ENCODE measurements at places on chromosomes 7 and 10.

GRCh38 chr10:125120053-125120710, 40.2 kb downstream of the CTBP2 start:
- DNase-seq = no peak

DNA sequence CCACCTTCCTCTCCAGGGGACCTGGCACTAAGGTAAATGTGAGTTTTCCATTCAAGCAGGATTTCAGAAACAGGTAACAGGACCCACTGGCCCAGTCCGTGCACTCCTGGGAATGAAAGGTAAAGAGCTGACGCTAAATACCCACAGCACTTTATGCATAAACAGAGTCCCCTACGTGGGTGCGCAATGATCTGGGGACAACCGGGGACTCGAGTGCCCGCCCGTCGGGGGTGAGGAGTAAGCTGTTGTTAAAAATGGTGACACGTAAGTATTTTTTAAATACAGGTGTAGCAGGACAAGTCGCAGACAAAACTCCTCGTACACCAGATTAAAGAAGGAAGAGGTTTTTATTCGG, 47.2 kb upstream of the PPP2R2D start:
- DNase-seq = no peak

DNA sequence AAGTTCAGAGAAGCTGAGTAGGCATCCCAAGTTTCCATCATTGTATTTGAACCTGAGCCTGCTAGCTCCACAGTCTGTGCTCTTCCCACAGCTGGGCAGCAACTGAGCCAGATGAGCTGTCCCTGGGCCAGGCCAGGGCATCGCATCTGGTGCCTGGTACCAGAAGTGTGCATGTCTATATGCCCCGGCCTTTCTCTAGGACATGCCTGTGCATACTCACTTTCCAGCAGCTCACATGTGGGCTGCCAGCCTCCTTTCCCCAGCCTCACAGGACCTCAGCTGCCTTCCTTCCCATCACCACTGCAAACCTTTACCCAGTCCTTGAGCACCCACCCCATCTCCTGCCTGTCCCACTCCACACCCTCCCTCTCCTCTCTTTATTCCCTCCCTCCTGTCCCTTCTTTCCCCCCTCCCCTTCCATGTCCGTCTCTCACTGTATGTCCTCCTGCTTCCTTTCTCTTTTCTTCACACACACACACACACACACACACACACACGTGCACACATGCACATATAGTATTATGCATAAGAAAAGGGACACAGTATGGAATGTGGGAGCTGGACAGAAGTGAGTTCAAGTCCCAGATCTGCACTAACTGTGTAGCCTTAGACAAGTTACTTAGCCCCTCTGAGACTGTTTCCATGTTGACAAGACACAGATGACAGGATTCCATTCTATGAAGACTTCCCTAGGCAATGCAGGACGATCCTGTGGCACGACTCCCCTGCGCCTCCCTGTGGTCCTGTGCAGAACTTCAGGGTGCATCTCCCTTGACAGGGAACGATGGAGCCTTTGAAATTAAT, 10.9 kb downstream of the CDHR1 start:
- DNase-seq = peak; percentile 46

- DNase-seq = no peak
These were observed 17.1 kb upstream of the GTPBP4 start for GRCh38 chr10:971150-971542.

- peak; percentile 24 for DNase-seq
These were observed 70.9 kb upstream of the CCDC71L start for GRCh38 chr7:106731646-106732444.

DNA sequence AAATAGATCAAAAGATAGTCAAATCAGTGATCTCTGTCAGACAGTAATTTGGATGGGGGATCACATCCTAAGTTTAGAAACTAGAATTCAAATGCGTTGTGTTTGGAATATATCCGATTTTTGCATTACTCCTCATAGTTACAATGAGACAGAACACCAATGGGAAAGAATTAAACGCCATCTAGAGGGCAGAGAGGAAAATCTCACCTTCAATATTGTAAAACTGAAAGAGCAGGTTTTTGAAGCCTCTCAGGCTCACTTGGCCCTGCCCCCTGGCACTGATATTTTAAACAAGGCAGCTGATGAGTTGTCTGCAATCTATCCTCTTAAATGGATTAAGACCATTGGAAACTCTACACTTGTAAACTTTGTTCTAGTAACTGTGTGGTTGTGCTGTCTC, 17.7 kb downstream of the FRG2B start:
- peak; percentile 2 for DNase-seq

- DNase-seq = no peak
These were observed 93.4 kb downstream of the ZNF33B start for GRCh38 chr10:42544945-42545344.

- DNase-seq = no peak
These were observed 66.5 kb downstream of the ASB13 start for GRCh38 chr10:5599613-5600520.

DNA sequence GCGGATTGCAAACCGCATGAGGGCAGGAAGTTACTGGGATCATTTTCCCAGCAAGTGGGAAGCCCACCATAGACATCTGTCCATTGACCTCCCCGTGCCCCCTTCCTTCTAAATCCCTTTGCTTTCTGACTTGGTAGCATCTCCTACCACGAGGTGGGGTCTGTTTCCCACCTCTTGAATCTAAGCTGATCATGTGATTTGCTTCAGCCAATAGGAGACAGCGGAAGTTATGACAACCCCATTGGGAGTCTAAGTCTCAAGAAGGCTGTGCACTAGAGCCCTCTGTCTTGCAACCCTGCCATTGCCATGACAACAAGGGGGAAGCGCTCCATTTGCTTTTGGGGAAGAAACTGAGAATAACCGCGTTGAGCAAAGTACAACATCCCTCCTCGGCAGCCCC, 39.2 kb upstream of the CARD11 start:
- DNase-seq = peak; percentile 21

DNA sequence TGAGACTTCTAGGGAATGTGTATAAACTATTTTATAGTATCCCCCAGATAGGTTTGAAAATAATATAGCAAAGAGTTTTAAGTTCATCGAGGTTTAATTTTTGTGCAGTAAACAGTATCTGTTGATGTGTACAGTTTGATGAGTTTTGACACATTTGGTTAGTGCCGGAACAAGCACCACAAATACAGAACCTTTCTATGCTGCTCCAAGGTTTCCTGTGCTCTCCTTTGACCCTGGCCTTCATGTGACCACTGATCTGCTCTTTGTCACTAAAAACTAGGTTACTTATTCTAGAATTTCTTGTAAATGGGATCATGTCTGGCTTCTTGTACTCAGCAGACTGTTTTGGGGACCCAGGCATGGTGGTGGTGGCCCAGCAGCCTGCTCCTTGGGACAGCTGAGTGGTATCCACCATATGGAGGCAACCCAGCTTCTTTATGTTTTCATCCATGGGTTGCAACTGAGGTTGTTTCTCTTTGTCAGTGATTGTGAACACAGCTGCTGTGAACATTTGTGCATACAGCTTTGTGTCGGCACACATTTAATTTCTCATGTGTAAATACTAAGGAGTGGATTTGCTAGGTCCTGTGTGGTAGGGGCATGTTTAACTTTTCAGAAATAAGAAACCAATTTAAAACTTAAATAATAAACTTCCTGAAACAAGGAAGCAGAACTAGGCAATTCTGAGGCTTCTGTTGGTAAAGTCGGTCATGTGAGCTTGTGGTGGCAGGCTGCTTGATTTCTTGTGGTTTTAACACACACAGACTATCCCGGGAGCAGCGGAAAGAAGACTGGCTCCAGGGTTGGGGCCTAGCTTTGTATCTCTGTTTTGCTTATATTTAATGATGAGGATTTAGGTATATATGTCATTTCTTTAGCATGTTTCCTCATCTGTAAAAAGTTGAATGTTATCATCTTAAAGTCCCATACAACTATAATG, 219.4 kb downstream of the ABCA13 start:
- no peak for DNase-seq

DNA sequence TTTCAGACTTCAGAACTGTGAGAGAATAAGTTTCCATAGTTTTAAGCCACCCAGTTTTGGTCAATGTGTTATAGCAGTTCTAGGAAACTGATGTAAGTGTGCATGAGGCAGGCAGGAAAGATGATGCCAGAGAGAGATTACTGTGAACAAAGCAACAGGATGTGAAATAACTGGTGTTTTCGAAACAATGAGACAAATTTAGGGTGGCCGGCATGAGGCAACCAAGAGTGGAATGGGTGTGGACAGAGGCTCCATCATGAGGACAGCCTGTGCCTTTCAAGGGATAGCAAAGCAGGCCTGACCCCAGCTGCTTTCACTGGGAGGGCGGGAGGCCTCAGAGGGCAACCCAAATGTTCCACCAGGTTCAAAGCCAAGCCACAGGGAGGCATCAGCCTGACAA, 67.3 kb upstream of the UCN3 start:
- DNase-seq = no peak

DNA sequence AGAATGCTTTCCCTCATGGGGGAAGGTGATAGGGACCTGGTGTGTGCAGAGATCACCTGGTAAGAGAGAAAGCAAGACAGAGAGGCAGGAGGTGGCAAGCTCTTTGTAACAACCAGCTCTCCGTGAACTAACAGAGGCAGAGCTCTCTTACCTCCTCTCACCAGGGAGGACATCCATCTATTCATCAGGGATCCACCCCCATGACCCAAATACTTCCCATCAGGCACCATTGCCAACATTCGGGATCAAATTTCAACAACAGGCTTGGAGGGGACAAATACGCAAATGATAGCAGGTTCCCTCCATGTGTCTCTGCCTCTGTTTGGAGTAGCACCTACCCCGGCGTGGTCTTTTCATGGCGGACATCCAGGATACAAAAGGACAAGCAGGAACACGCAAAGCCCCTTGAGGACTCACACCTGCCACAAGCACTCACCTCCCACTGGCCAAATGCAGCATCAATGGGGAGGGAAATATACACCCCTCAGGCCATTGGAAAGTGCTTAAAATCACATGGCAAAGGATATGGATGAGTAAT, 431.2 kb upstream of the AUTS2 start:
- DNase-seq = no peak

GRCh38 chr10:84634636-84635035, 306.2 kb downstream of the CCSER2 start:
- DNase-seq = no peak

- no peak for DNase-seq
These were observed 828 bp upstream of the CFAP70 start for GRCh38 chr10:73359492-73359891.

DNA sequence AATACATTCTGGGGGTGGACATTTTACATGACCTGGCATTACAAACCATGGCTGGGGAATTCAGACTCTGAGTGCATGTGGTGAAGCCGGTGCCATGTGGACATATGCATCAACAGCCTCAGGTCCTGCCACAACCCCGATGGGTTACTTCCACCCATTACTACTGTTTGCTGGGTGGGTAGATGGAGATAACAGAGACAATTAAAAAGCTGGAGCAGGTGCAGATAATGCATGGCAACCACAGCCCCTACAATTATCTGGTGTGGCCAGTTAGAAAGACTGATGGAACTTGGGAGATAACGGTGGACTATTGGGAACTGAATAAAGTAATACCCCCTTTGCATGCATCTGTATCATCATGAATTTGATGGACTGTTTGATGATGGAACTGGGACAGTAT, 21.6 kb upstream of the ADAMTS14 start:
- no peak for DNase-seq

DNA sequence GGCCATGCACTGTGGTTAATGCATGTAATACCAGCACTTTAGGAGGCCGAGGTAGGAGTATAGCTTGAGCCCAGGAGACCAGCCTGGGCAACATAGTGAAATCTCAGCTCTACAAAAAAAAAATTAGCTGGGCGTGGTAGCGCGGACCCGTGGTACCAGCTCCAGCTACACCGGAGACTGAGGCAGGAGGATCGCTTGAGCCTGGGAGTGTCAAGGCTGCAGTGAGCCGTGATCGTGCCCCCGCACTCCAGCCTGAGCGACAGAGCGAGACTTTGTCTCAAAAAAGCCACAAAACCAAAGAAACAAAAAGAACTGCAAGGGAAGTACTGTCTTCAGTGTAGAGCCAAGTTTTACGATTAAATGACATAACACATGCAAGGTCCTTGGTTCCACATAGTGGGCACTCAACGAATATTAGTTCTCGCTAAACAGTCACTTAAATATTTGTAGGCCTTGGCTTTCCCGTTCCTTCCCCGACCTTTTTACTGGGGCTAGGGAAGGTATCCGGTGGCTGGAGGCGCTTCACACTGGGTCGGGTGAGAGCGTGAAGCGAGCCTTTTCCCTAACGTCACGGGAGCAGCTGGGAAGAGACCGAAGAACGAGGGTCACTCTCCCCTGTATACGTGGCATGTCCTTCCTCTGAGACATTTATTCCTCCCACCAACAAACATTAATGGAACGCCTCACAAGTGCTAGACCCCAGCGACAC, 993 bp upstream of the SND1 start:
- DNase-seq = no peak

DNA sequence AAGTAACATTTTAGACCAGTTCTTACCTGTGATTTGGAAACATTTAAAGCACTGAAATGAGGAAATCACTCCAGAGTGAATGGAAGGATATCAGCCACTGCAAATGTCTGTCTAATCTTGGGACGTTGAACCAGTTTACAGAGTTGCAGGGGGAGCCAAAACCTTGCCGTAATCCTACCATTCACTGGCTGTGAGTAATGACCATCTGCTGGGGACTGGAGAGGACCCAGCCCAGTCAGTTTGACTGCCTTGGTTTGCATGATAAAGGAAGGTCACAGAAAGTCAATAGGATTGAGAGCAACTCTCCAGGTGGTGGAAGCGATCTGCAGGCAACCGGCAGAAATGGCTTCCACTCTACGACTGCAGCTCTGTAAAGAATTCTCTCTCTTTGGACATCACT, 167.2 kb downstream of the AKR1D1 start:
- no peak for DNase-seq

GRCh38 chr7:71695186-71695585, 563.2 kb downstream of the GALNT17 start:
- DNase-seq = no peak

DNA sequence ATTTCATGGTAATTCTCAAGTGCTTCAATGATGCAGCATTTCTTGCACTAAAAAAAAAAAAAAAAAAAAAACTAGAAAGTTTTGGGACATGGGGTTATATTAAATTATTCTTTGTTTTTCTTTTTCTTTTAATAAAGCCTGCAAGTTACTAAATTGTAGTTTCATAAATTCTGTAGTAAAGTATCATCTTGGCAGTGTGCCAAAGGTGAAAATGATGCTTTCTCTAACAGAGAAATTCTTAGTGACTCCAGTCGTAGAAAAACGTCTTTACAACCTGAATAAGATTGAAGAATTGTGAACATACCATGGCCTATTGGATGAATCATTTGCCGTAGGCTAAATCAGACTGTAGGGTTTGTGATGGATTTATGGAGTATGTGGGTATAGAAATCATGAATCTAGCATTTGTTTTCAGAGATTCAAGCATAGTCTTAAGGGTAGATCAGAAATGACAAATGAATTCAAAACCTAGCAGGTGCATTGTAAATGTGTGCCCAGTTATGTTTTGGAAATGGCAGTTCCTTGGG, 27.1 kb downstream of the RBM17 start:
- no peak for DNase-seq

DNA sequence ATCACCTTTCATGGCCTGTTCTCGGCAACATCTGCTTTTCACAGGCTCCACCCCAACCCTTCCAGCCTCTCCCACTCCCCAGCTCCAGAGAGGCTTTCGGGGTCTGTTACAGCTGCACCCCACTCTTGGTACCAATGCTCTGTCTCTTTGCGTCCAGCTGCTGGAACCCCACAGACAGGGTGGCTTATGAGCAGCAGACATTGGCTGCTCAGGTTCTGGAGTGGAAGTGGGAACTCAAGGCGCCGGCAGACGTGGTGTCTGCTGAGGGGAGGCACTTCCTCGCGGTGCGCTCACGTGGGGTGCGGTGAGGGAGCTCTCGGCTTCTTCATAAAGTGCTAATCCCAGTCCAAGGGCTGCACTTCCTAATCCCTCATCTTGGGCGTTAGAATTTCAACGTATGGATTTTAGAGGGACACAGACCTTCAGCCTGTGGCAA, 185.7 kb downstream of the ELFN1 start:
- DNase-seq = no peak

All from RPMI8226 (cell line).